ENCODE measurements at places on chromosomes 13 and 19. TPM values are rescaled to one million over a fixed set of nuclear protein-coding genes. Genes with fewer than 3 reads are reported as not detected.

DNA sequence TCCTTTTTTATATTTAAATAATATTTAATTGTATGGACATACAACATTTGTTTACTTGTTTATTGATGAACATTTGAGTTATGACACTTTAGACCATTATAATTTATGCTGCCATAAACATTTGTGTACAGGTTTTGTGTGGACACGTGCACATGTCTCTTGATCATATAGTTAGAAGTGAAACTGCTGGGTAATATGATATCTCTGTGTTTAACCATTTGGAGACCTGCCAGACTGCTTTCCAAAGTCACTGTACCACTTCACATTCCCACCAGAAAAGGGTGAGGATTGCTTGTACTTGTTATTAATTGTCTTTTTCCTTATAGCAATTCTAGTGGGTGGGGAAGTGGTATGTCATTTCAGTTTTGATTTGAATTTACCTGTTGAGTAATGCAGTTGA is 145.6 kb upstream of the KLHL1 start:
- DNase-seq = no peak

- no peak for DNase-seq
Measured at GRCh38 chr19:51524666-51525264, 6.7 kb downstream of the SIGLEC6 start.

DNA sequence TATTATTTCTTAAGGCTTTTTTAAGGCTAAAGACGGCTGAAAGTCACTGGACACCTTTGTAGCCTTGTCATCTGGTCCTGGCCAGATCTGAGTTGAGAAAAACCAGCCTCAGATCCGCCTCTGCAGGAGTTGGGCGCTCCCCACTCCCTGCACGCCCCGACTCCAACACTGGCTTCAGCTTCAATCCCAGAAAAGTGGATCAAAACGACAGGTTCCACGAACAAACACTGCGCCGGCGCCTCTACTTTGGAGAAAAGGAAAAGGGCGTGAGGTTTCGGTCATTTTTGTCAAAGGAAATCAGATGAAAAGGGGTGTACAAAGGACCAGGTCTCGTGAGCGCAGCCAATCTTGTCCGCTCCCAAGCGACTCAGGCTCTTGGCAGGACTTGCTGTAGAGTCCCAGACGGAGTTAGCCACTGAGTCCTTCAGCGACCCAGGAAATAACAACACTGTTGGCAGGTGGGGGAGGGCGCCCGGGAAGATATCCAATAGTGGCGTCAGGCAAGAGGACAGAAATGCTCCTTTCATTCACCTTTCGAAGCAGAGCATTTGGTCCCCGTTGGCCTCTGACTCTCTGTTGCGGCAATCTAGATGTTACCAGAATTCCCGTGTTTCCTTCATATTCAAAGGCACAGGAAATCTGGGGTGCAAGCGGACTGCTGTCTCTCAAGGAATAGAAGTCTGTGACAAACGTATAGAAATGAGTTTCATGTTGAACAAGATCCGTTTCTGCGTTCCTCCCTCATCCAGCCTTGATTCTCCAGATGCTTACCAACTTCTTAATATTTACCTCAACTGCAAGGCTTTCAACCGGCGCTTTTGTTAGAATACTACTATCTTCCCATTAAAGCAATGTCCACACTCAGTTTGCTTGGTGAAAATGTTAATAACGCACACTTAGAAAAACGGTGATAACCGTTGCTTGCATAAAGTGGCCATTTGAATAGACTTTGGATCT is 1.8 kb upstream of the CCNA1 start:
- peak; percentile 17 for DNase-seq

DNA sequence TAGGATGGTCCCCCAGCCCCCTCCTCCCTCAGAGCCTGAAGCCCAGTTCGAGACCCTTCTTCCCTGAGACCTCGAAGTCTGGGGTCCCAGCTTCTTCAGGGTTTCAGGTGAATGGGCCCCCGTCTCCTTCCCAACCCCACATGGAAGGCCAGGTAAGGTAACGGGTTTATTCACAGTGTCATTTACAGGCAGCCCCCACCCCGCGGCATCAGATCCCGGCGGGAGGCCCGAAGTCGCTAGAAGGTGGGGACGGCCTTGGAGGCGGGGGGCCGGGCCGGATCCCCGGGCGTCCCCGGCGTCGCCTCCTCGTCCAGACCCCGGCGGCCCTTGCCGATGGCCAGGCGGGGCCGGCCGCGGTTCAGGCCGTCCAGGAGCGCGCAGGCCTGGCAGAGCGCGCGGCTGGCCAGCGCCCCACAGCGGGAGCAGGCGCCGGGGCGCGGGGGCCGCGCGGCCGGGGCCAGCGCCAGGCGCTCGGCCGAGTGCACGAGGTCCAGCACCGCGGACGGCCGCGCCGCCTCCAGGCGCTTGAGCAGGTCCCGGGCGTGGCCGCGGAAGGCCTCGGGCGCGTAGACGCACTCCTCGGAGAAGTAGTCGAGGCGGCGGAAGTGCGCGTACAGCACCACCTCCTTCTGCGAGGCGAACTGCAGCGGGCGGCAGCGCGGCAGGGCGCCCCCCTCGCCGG is 9.7 kb downstream of the CTU1 start:
- no peak for DNase-seq

DNA sequence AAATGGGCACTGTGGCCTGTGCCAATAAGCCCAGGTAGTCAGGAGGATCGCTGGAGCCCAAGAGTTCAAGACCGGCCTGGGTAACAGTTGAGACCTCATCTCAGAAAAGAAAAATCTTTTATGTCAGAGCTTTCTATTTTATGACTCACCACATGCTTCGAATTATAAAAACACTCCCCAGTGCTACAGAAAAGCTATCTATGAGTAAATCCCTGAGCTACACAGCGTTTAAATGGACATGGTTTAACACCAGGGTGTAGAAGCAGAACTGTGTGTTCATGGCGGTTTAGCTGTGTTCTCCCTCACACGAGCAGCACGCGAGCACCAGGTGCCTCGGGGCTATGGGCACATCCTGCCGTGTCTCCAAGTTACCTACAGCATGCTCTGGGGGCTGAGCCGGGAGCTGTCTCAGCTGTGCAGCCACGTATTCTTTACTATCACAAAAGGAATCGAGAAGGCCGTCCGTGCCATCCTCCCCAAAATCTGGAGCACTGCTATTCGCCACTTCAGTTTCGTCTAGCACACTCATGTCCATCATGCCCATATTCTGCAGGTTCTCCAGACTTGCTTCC is 6.7 kb downstream of the SAFB2 start:
- no peak for DNase-seq

- DNase-seq = no peak
Measured at GRCh38 chr19:5123646-5124045, 154.7 kb downstream of the KDM4B start.

- DNase-seq = no peak
Measured at GRCh38 chr13:93101226-93101734, 125.3 kb upstream of the GPC6 start.

GRCh38 chr19:49679771-49680413 is 2.8 kb downstream of the PRMT1 start:
- no peak for DNase-seq

DNA sequence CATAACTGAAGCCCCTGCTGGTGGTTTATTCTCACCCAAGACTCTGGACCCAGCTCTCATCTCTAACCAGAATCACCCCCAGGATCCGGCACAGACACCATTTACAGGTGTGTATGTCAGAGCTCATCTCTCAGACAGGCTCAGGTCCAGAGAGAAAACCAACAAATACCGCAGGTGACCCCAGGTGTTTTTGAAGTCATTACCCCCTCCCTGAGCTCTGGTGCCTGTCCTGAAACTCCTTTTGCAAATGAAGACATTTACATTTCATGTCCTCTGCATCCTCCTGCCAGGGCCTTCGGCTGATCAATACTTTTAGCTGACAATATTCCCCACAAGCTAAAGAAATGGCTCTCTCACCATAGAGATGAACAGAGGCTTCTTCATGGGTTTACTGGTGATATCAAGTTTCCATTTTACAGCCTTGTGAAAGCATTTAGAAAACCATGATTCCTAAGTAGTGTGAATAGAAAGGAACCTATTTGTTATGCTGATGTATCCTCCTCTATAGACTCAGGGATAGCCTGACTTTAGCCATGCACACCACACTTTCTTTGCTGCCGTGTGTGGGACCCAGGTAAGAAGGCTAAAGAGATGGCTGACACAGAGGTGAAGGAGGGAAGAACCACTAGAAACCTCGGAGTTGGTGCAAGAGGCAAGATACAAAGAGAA is 131.3 kb downstream of the KCTD15 start:
- DNase-seq = no peak

DNA sequence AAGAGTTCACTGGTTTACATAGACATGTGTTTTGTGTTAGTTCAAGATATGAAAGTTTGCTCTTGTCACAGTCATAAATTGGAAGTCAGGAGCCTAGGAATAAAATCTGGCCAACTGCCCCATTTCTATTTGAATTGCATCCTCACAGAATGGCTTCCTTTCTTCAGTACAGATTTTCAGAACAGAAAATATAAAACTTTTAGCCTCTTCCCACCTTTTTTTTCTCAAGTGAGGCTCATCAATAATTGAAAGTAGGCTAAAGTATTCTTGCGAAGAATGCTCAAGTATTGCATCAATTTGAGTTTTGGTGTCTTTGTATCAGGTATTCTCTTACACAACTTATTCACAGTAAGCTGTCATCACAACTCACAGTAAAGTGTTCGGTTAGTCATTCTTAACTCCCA is 802.7 kb downstream of the PCDH9 start:
- DNase-seq = no peak

DNA sequence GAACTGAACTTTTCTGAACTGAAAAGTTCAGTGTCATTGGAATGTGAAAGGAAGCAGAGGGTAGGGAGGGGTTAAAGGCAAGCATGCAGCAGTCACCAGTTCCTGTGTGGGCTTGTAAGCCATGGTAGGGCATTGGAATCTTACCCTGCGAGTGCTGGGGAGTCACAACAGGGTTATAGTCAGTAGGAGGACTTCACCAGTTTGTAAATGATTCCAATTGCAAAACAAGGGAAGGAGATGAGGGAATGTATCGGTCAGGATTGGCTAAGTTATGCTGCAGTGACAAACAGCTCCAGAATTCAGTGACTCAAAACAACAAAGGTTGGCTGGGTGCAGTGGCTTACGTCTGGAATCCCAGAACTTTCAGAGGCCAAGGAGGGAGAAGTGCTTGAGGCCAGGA is 12.8 kb downstream of the LYPD3 start:
- no peak for DNase-seq

DNA sequence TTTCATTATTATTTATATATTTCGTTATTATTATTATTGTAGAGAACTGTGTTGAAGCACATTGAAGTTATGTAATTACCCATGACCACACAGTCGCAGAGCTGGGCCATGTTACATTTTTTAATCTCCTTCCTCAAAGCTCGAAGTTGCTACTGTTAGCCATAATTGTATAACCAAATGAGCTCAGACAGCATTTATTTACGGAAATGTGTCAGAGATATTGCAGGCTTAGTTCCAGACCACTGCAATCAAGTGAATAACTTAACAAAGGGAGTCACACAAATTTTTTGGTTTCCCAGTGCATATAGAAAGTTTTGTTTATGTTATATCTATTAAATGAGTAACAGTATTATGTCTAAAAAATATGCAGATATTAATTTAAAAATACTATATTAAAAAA is 147.1 kb upstream of the SLITRK1 start:
- peak; percentile 20 for DNase-seq

GRCh38 chr19:45934551-45935230 is 20.1 kb upstream of the NANOS2 start:
- no peak for DNase-seq

- no peak for DNase-seq
Measured at GRCh38 chr19:56594446-56594782, 688 bp upstream of the ZNF71 start.

- no peak for DNase-seq
Measured at GRCh38 chr19:1673645-1674292, 21.4 kb upstream of the TCF3 start.

- no peak for DNase-seq
Measured at GRCh38 chr13:30042891-30043630, 192.6 kb upstream of the UBL3 start.

DNA sequence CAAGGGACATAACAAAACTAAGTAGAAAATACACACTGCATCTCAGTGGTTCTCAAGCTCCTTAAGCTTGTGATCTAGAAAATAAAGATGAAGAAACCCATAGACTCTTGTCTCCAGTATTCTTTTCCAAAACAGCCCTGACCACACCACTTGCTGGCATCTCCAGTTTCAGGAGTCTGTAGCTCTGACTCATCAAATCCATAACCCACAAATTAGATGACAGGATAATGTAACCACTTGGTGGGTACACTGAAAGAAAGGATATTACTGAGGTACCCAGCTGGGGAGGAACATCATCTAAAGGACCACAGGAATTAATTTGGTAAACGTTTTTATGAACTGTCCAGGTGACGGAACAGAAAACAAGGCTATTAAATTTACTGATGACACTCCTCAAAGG is 214.7 kb downstream of the VWA8 start:
- peak; percentile 90 for DNase-seq

GRCh38 chr13:79360095-79360494 is 46.0 kb downstream of the RBM26 start:
- no peak for DNase-seq

DNA sequence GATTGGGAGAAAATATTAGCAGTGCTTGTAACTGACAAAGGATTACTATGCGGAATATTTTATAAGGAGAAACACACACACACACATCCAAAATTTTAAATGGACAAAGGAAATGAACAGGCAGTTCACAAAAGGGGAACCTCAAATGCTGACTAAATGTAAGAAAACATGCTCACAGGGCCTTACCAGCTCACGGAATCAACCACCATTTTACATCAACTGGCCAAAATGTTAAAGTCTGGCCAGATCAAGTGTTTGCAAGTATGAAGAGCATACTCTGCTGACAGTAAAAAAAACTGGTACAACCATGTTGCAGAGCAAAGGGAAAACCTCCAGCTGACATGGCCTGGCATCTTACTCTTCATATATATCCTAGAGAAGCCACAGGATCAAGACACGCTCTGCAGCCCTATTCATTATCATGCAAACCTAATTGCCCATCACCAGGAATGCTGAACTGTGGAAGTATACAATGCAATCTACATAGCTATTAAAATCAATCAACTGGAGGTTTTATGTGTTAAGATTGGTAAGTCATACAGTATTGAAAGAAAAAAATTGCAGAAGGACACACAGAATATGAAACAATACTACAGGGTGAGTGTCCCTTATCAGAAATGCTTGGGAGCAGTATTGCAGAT is 124.4 kb downstream of the RNF17 start:
- no peak for DNase-seq

GRCh38 chr19:51729781-51730180 is 6.0 kb upstream of the HAS1 start:
- peak; percentile 46 for DNase-seq

- DNase-seq = peak; percentile 46
Measured at GRCh38 chr13:94712812-94713560, 641 bp upstream of the SOX21 start.

GRCh38 chr19:3324405-3324856 is 42.0 kb upstream of the NFIC start:
- DNase-seq = no peak

Gene SUPT20H
- 47.1 TPM for total RNA-seq

Gene C19orf25
- 47.7 TPM for total RNA-seq

Gene ZFP30
- 10.5 TPM for total RNA-seq

Gene ZNF443
- total RNA-seq = 2.2 TPM

Gene ZIC2
- 0.05 TPM for total RNA-seq

Gene KCNC3
- total RNA-seq = not detected

Gene SBSN
- 0.25 TPM for total RNA-seq

Gene CPB2
- total RNA-seq = not detected

Gene CBLC
- total RNA-seq = not detected

Gene ERCC1
- 87.7 TPM for total RNA-seq

Gene ZNF730
- total RNA-seq = 0.81 TPM

Gene ZNF681
- 3.1 TPM for total RNA-seq

Gene NDUFA13
- total RNA-seq = 84.9 TPM

Gene PRKCG
- not detected for total RNA-seq

Gene KLF1
- not detected for total RNA-seq

Gene NXNL1
- total RNA-seq = not detected

Gene DCT
- not detected for total RNA-seq

Gene ZNF221
- total RNA-seq = 3.6 TPM

All from M059J (cell line).